Stimulated activated CD4-positive, alpha-beta T cell treated with anti-CD3 and anti-CD28 coated beads, Interleukin-15, amount 100 ng/mL, for 1 hour (primary cell): ENCODE measurements at places on chromosomes 2 and 18.

GRCh38 chr2:176641436-176641835 is 372.2 kb downstream of the MTX2 start:
- DNase-seq = no peak

- DNase-seq = no peak
Measured at GRCh38 chr2:121524685-121525425, 5.8 kb upstream of the RNU4ATAC start.

DNA sequence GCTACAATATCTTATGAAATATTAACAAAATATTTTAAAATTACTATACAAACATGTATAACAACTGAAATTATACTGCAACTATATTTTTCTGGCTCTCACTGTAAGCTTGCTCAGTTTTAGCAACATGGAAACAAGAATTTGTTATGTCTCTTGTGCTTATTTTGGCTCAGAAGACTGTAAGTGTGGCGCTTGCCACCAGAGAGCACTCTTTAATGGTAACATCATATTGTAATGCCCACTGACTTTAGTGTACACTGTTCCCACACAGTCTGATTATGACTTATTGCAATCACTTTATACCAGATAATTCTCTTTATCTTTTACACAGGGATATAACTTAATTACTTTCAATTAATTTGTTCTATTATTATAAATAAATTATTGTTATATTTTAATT is 1500.6 kb upstream of the TMEFF2 start:
- DNase-seq = no peak

DNA sequence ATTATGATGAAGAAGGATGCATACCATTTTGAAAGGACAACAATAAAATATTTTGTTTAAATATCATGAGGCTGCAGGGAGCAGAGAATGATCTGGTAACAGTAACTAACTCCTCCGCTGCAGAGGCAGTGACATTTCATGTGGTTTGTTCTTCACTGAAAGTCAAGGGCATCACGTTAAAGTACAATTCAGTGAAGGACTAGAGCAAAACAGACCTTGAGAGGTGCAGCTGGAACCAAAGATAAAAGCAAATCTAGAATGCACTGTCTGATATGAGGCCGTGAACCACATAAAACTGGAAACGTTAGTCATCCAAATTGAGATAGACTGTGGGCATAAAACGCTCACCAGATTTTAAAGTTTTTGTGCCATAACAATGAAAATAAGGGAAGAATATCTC is 522.9 kb upstream of the TNP1 start:
- no peak for DNase-seq

GRCh38 chr18:63681449-63682340 is 20.0 kb upstream of the SERPINB3 start:
- no peak for DNase-seq

DNA sequence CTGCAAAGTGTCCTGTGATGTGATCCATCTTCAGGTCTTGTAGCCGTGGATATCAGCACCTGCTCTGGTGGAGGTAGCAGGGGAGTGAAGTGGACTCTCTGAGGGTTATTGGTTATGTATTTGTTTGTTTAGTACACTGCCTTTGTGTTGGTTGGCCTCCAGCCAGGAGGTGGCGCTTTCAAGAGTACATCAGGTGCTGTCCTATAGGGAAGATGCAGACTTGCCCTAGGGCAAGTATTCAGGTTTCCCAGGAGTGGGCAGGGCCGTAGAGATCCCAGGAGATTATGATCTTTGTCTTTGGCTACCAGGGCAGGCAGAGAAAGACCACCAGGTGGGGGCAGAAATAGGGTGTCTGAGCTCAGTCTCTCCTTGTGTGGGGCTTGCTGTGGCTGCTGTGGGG is 411.8 kb downstream of the SOX11 start:
- no peak for DNase-seq

GRCh38 chr2:172084645-172085459 is 455 bp upstream of the DLX1 start:
- no peak for DNase-seq

DNA sequence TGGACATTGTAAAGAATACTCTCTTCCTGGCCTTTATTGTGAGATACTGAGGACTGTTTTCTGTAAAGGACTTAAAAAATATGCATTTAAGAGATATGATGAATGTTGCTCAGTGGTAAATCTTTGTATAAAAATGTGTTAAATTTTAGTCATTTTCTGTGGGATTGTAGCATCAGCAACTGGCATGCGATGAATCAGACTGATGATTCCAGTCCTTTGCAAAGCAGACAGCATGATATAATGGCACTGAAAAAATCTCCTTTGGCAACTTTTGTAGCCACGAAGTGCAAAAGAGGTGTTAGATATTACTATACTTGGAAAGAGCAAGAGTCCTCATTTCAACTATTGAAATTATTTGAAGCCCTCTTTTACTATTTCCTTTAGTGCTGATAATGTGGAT is 678.7 kb downstream of the PLCL1 start:
- no peak for DNase-seq

GRCh38 chr2:24024996-24025663 is 15.2 kb downstream of the MFSD2B start:
- no peak for DNase-seq

GRCh38 chr2:177340158-177340557 is 52.4 kb upstream of the AGPS start:
- DNase-seq = no peak

GRCh38 chr2:182716650-182716979 is 558 bp downstream of the DNAJC10 start:
- DNase-seq = no peak

DNA sequence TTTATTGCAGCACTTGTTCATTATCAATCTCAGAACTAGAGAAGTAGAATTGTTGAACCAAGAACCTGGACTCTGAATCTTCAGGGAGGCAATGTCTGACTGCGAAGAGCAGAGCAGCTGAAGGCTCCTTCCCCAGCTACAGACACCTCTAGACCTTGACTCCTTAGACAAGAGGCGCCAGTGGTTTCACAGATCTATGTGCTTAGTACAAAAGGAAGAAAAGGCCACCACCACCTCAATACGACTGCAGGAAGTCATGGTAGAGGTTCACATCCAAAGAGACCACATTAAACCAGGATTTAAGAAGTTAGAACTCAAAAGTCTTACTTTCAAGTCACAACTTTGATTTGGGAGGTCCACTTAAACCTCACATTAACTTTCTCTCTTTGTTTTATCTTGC is 158.1 kb upstream of the VRK2 start:
- DNase-seq = no peak

GRCh38 chr2:42801381-42801780 is 9.0 kb upstream of the HAAO start:
- DNase-seq = no peak

DNA sequence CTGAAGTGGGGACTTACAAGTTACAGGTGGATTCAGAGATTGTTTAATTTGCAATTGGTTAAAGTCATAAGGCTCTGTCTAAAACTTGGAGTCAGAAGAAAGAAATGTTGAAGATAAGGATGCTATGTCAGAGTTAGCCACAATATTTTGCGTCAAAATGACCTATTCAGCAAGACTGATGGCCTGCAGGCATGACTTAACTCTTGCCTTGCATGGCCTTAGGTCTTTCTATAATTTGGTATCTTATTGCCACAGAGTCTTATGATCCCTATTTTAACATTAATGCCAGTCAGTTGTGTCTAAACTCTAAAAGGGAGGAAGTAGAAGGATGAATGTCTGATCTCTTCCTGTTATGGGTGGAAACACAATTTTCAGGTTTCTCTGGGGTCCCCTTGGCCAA is 5.2 kb upstream of the COMMD1 start:
- DNase-seq = no peak

GRCh38 chr2:47344890-47345589 is 57.9 kb upstream of the MSH2 start:
- no peak for DNase-seq
